Activated T-cell treated with anti-CD3 and anti-CD28 coated beads, Interleukin-2, amount 50 U/mL, for 4 hours (primary cell): ENCODE measurements at places on chromosomes 7 and 10. TPM values are rescaled to one million over a fixed set of nuclear protein-coding genes. Genes with fewer than 3 reads are reported as not detected.

DNA sequence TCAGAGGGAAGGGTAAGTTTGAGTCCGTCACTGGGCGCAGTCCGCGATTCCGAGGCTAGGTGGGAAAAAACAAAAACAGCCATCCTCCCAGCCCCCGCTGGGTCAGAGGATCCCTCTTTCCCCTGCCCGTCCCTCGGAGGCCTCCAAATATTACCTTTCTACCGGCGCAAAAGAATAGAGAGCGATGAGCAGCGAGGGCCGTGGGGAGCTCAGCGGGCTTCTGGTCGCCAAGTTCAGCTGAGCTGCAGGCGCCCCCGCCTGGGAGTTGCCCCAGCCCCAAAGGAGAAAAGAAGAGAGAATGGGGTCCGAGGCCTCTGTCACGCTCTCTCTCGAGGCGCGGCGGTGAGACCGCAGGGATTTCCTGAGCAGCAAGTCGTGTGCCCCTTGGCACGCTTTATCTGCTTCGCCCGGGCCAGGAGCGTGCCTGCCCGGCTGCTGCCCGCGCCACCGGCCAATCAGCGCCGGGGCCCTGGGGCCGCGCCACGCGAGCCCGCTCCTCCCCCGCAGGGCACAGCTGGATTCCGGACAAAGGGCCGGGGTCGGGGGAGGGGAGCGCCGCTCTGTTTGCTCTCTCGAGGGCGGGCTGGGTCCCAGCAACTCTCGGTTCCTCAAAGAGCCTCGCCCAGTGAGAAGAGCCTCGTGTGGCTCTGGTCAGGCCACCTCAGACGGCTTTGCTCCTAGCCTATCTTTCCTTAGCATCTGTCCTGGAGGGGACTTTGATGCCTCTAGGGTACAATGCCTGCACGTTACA is at the start of gene NEUROG3:
Gene NEUROG3 (minus strand): TSS at position 367 of the 751 bp plus-strand sequence. CDS start 379 bp downstream, outside the sequence.
- no peak for DNase-seq

The PRKAR1B gene
- total RNA-seq = 58.6 TPM

DNA sequence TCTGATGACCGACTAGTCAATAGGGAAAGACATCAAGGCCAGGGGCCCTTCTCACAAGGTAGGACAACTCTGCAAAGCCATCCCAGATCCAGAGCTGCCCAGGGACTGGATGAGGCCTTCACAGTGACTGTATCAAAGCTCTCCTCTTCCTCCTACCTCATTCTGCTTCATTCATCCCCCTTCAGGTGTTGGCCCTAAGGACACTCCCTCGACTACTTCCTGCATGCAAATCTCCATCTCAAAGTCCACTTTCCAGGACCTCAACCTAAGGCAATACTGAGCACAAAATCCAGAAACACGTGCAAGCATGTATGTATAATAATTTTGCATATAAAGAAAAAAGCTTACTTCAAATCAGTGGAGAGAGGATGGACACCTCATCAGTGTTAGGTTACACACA is 25.1 kb downstream of the DPY19L1 start:
- DNase-seq = no peak

- no peak for DNase-seq
Observed at GRCh38 chr10:71675295-71675970, 44.1 kb downstream of the C10orf105 start.

DNA sequence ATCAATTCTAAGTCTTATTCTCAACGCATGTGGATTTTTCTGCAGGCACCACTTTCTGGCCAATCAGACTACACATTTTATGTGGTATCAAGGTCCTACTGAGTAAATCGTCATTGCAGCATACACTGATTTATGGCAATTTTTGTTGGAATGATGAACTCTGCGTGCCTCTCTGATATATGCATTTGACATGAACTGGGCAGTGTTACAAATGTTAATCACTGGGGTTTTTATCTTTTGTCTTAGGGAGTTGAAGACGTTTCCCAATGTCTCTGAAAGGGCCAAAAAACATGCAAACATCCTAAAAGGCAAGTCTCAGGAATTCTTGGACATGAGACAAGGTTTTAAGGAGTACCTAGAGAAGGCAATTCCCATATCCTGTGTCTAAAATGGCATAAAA is 809.5 kb upstream of the CELF2 start:
- DNase-seq = no peak
